ENCODE measurements at places on chromosomes 16 and 17.
A peak's percentile ranks its signal among the peaks of the same experiment; 100 is the strongest.

GRCh38 chr16:30808146-30808545 lies 21.1 kb upstream of the ZNF629 start:
- DNase-seq, result no peak

- DNase-seq, result no peak
Measured at GRCh38 chr17:63986821-63987220, 11.3 kb upstream of the PRR29 start.

DNA sequence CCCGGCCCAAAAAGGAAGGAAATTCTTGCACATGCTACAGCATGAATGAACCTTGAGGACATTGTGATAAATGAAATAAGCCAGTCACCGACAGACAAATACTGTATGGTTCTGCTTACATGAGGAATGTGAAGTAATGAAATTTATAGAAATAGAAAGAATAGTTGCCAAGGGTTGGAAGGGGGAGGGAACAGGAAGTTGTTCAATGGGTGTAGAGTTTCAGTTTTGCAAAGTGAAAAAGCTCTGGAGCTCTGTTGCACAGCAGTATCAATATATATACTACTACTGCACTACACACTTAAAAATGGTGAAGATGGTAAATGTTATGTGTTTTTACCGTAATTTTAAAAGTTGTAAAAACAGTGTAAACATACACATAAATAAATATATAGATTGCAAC lies 43.7 kb downstream of the PKD1L3 start:
- no peak for DNase-seq

GRCh38 chr16:87575027-87575804 lies 27.1 kb upstream of the JPH3 start:
- DNase-seq, result no peak

- DNase-seq, result peak; percentile 48
Measured at GRCh38 chr17:78736526-78737079, 45.5 kb downstream of the CYTH1 start.

DNA sequence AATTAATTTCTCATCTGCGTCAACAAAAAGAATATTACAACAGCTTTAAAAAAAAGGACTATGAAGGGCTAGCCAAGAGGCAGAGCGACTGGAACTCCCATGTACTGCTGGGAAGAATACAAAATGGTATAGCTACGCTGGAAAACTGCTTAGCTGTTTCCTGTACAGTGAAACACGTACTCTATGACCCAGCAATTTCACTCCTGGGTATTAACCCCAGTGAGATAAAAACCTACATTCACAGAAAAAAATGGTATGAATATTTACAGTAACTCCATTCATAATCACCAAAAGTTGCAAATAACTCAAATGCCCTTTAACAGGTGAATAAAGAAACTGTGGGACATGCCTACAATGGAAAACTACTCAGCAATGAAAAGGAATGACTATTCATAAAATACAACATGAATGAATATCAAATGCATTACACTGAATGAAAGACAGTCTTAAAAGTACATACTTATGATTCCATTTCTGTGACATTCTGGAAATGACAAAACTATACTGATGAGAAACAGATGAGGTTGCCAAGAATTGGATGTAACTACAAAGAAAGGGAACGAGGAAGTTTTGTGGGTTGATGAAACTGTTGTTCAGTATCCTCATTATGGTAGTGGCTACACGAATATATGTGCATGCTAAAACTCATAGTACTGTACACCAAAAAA lies 27.6 kb downstream of the CMTM4 start:
- no peak for DNase-seq

DNA sequence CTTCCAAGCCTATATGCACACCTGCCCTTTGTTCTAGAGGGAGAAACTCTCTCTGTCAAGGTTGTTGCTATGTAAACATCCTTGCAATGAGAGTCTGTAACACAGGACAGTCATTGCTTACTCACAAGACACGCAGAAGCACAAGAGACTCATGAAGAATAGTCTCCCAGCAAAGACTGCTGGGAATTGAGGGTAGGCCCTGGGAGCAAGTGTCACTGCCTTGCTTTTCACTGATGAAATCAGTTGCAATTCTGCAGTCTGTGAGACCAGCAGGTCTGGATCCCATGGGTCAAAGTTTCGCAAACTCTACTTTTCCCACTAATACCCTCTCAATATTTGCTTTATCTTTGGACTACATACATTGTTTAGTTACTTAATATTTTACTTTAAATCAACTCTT lies 177.4 kb downstream of the FTO start:
- DNase-seq, result no peak

DNA sequence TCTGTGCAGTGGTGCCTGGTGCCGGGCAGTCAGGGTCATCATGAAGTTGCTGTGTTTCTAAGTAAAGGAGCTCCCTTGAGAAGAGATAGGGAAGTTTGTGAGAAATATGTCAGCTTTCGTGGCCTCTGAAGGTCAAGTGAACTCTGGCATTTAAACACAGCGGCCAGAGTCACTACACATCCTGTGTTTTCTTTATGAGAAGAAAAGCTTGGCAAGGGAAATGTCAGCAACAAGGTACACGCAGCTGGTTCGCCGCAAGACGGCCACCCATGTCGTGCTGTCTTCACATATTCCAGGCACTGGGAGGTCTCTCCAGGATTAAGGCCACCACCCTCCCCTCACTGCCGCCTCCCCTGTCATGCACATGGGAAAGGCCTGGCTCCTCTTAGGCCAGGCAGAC lies 33.2 kb upstream of the PEMT start:
- no peak for DNase-seq

DNA sequence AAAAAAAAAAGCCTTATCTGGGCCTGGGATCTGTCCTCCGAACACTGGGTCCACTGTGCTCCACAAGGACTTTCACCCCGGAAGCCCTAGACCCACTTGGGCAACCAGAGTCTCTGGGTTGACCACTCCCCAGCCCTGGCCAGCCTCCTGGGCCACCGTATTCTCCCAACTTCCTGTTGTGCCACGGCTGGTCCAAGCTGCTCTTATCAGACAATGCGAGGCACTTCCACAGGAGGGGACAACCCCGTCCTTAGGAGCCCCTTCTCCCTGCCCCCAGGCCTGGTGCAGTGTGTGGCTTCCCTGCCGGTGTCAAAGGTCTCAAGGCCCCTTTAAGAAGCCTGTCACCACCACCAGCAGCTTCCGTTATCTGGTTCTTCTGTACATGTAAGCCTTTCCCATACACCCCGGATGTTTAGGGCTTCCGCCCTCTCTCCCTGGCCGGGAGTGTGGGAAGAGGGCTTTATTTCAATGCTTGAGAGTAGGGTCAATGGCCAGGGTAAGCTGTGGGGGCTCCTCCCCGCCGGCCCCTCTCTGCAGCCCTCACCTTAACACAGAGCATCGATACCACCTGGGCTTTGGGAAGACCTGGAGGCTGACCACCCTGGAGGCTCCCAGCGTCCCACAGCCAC lies 313.0 kb downstream of the SEC14L1 start:
- peak; percentile 32 for DNase-seq

DNA sequence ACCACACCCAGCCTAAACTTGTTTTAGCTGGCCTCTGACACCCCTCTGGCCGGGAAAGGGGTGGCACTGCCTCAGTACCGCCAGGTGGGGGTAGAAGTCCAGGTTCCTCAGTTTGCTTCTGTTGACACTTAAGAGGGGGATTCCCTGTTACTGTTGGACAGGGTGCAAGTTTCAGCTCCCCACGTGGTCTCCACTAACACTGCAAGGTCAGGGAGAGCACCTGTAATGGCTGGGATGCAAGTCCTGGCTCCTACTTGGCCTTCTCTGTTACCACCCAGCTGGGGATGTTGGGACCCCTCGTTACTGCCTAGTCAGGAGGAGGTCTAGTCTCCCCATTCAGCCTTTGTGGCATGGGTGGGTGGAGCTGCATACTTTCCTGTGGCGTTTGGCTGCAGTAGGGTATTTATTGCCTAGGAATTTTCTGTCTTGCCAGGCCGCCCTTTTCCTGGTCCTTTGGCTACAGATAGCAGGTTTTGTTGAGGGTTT lies 10.6 kb upstream of the MFAP4 start:
- no peak for DNase-seq

GRCh38 chr16:66058832-66059231 lies 307.7 kb upstream of the CDH5 start:
- DNase-seq, result no peak

DNA sequence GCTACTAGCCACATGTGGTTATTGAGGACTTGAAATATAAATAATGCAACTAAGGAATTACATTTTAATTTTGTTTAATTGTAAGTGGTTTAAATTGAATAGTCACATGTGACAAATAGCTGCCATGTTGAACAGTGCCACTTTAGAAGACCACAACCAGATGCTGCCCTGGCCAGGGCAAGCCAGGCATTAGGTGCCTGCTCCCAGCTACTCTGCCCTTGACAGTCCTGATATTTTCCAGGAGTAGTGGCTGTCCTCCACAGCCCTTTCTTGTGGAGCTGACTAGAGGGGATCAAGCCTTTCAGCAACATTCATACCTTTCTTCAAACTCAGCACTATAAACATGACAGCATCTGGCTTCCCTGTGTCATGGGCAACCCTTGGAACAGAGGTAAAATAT lies 31.0 kb downstream of the TMEM100 start:
- DNase-seq, result no peak

DNA sequence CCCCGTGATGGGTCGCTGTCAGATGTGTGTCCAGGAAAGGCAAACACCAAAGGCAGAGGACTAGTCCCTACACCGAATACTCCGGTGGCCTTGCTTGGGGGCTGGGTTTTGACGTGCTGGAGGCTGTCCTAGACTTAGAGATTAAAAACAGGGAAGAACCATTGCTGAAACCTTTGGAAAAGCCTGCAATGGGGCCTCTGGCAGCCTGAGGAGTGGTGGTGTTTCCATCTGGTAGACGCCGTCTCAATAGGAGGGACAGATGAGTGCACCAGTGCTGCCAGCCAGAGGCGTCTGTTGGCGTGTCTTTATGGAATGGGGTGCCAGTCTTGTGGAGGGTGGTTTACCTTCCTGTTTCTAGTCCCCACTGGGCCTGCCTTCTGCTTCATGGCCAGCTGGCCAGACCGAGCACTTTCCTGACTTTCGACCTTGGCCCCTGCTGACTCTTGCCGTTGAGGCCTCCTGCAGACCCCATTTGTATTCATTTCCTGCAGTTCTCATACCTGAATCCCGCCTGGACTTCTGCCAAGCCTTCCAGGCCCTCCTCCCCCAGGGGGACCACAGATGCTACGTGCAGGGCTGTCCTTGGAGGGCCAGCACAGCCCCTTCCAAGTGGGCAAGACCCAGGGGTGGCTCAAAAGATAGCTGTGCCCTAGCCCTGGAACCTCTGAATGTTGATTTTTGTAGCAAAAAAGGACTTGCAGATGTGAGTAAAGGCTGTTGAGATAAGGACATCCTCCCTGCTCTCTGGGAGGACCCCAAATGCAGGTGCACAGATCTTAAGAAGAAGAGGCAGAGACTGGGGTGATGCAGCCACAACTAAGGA lies 1.9 kb upstream of the DNASE1 start:
- no peak for DNase-seq

- no peak for DNase-seq
Measured at GRCh38 chr16:65624666-65625065, 502.8 kb upstream of the CDH11 start.

DNA sequence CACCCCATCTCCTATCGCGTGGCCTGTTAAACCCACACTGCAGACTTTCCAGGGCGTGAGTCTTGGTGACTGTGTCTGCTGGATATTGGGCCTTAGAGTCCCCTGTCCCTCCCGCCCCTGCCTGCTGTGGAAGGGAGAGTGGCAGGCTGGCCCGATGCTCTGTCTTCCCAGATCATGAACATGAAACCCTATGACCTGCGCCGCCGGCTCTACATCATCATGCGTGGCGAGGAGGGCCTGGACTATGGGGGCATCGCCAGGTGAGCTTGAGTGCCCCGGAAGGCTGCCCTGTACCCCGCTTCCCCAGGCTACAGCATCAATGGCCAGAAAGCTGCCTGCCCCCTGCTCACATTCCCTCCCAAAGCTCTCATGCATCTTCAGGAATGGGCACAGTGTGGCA lies 19.5 kb upstream of the CLEC18A start:
- no peak for DNase-seq

DNA sequence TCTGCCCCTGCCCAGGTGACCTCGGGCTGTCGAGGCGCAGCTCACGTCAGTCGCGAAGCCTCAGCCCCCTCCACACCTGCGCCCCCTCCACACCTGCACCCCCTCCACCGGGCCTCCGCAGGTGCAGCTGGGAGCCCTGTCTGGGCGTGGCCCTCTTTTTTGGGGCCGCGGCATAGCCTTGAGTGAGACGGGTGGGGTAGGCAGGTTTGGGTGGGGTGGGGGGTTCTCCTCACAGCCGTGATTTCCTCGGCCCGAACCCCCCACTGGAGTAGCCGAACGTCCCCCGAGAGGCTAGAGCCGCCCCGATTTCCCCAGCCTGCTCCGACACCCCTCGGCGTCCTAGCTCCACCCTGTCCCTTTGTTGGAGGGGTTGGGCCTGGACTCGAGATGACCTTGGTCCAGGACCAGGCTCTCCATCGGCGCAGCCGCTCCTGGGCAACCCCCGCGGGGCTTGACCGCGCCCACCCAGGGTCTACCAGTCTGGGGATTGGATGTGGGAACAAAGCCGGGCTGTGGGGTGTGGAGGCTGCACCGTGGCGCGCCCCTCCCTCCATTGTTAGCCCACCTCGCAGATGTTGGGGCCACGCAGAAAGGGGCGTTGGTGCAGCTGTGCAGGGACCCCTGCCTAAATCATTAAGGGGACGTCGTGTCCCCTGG lies 626 bp downstream of the TUBB3 start:
- no peak for DNase-seq

DNA sequence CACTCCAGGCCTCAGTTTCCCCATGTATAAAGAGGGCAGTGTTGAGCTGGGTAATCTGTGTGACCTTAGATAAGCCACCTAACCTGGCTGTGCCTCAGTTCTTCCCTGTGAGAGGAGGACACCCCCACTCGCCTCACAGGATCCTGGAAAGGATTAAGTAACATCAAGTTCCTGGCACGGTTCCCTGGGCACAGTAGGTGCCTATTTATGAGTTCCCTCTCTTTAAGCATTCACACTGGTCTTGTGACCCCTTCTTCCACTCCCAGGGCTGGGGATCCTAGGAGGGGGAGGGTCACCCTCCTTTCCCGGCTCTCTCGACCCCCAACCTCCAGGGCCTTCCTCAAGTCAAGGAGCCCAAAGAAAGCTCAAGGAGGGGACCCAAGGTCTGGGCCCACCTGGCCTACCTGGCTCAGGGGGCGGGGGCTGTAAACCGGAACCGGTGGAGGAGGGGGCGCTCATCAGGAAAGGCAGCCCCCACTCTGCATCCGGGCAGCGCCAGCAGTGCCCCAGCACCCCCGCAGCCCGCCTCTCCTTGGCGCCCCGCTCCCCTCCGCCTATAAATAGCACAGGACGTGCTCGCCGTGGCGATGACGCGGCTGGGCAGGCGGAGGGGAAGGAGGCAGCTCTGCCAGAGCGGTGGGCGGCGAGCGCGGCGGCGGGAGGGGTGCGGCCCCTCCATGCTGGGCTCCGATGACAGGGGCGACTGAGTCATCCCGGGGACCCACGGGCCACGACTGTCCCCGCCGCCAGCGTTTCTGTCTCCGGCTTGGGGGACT lies 9.4 kb downstream of the RPL19 start:
- DNase-seq, result peak; percentile 74

Measured in stimulated activated naive CD4-positive, alpha-beta T cell treated with Interleukin-2 at 50 U/mL for 16 hours (primary cell).